Activated CD4-positive, CD25-positive, alpha-beta regulatory T cell (primary cell): ENCODE measurements at places on chromosomes 7 and 10.
A peak's percentile ranks its signal among the peaks of the same experiment; 100 is the strongest.

DNA sequence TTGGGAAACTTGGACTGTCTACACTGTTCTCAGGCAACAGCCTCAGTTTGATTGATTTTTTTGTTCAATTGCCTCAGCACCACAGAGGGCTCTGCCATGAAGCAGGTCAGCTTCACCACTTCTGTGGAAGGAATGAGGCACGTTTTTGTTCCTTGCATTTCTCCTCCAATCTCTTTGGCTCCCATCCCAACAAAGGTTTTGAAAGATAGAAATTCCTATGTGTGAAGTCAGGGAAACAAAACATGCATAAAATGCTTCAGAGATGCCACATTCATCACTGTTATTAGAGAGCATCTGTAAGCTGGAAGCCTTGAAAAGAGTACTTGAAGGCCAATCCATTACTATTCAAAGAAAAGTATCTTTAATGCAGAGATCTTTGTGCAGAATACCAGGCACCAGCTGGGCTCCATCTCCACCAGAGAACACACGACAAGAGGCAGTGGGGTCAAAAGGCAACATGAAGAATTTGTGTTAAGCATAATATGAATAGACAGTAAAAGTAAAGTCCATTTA lies 249.1 kb upstream of the LYZL1 start:
- DNase-seq = no peak

DNA sequence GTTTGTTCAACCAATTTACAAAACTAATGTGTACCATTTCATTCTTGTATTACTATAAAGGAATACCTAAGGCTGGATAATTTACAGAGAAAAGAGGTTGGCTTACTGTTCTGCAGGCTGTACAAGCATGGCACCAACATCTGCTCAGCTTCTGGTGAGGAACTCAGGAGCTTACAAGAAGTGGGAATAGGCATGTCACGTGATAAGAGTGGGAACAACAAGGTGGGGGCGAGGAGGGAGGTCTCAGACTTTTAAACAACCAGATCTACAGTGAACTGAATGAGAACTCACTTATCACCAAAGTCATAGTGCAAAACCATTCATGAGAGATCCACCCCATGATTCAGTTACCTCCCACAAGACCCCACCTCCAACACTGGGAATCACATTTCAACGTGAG lies 1178.0 kb downstream of the REEP3 start:
- no peak for DNase-seq

- no peak for DNase-seq
These were observed 445 bp upstream of the PVRIG start for GRCh38 chr7:100219271-100219737.

GRCh38 chr7:67553378-67553777 lies 556.7 kb downstream of the TYW1 start:
- DNase-seq = no peak

DNA sequence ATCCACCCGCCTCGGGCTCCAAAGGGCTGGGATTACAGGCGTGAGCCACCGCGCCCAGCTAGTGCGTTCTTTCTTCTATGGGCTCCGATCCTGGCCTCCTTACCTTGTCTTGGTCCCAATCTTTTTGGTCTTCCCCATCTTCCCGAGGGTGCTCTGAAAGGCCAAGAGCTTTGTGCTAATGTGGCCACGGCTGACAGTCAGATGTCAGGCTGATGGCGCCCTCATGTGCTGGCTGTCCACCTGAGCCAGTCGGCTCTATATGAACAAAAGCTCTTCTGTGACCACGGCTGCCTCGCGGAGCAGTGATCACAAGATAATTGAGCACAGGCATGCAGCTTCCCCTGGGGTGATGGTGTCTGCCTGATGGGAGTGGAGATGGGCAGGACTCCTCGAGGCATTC lies 11.0 kb upstream of the AHCYL2 start:
- DNase-seq = no peak

DNA sequence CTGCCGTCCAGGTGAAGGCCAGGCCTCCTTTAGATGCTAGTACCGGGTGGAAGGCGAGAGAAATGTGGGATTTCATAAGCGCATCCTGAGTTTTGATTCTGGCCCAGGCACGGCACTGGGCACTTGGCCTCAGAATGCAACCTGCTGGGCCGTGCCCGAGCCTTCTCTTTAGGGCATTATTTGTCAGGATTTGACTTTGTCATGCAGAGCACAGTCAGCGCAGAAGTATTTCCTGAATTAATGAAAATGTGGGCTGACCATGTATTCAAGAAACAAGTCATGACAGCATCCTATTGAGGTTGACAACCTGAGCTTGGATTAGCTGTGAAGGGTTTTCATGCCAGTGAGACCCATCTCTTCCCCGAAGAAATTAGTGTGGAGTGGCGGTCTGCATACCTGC lies 34.4 kb downstream of the RCC1L start:
- DNase-seq = no peak

DNA sequence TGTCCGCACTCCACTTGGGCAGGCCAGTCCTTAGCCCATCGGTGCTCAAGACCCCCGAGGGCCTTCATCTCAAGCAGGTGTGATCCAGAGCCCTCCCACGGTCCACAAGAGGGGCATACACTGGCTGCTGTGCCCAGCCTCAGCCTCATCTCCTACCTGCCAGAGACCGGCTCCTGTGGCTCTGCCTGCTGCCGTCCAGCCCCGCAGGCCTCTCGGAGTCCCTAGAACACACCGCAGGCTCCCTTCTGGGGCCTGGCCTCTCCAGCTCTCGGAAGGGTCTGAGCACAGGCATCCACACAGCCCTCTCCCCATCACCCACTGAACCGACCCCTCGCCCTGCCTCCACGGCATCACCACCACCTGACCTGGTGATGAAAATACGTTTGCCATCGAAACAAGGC lies 147.4 kb downstream of the PRKAG2 start:
- DNase-seq = no peak

DNA sequence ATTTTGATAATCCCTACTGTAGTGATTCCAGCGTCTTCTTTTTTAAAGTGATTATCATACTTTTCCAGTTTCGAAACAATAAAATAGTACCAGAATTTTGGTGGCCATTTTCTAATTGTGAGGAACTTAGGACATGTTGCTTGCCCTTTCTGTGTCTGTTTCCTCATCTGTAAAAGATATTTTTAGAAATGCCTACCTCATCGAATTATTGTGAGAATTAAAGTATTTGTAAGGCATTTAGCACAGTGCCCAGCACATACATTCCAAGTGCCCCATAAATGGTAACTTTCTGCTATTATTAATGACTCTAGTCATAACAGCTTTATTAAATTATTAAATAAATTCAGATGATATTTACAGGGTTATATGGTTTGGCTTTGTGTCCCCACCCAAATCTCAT lies 3.7 kb downstream of the CFAP69 start:
- DNase-seq = no peak

DNA sequence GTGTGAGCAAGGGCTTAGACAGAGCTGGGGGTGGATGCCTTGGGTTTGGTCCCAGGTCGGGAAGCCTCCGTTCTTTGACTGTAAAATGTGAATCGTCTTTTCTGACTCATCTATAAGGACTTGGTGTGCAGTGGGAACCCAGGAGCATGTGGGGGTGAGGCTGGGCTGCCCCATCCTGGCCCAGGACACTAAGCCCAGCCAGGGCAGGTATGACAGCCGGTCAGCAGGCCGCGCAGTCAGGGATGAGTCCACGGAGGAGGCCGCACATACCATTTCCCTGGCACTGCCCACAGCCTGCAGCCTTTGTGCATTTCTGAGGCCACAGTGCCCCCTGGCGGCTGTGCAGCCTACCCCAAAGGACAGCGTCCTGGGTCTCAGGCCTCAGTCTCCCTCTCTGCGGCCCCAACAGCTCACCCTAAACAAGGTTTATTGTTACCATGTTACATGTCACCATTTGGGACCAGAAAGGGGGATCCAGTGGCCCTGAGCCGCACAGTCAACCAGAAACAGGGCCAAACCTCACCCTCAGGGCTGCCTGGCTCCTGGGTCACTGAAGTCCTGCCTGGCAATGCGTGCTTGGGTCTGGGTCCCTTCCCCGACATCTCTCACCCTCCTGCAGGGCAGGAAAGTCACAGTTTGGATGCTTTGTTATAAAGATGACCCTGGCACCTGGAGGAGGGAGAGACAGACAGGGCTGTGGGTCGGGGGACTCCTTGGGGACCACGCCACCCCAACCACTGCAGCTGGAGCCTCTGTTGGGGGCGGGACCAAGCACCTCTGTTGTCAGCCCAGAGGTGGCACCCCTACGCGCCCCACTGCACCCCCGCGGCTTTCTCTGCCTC lies 14.4 kb upstream of the SH2B2 start:
- DNase-seq = peak; percentile 60

- DNase-seq = no peak
These were observed 123.7 kb downstream of the CUL2 start for GRCh38 chr10:34966451-34966850.

DNA sequence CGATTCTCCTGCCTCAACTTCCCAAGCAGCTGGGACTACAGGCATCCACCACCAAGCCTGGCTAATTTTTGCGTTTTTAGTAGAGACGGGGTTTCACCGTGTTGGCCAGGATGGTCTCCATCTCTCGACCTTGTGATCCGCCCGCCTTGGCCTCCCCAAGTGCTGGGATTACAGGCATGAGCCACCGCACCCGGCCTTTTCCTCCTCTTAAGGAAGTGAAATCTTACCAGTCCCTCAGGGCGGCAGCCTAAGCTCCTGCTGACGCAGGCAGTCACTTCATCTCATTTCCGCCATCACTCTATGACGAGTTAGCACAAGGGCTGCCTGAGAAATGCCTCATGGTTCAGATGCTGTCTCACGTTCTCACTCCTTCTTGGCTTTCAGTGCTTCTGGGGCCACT lies 246.0 kb upstream of the SHH start:
- no peak for DNase-seq

DNA sequence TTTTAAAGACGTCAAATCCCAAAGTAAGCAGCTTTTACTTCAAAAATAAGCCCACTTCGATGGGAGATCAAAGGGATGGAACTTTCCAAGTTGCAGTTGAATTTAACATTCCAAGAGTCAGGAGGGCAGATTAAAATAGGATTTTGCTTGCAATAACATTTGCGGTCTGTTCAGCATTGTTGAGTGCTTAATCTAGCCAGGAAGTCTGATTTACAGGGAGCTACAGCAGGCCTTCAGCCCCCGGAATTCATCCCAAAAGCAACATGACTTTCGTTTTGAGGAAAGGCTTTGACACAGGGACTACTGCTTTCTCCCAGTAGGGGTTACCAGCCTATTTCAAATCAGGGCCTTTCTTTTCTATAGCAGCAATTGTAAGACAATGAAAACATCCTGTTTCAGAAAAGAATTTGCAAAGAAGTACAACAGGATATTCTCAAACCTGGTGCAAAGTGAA lies 279.6 kb upstream of the PITRM1 start:
- no peak for DNase-seq

- no peak for DNase-seq
These were observed 14.6 kb downstream of the IFIT3 start for GRCh38 chr10:89342206-89342958.

GRCh38 chr7:97845622-97846203 lies 26.5 kb downstream of the ASNS start:
- DNase-seq = no peak

- DNase-seq = no peak
These were observed 71.9 kb upstream of the ADARB2 start for GRCh38 chr10:1809139-1809741.
